Right ventricle myocardium inferior (tissue), 1 donor: ENCODE measurements at places on chromosomes 11 and 22. TPM values are rescaled to one million over a fixed set of nuclear protein-coding genes. Genes with fewer than 3 reads are reported as not detected.

DNA sequence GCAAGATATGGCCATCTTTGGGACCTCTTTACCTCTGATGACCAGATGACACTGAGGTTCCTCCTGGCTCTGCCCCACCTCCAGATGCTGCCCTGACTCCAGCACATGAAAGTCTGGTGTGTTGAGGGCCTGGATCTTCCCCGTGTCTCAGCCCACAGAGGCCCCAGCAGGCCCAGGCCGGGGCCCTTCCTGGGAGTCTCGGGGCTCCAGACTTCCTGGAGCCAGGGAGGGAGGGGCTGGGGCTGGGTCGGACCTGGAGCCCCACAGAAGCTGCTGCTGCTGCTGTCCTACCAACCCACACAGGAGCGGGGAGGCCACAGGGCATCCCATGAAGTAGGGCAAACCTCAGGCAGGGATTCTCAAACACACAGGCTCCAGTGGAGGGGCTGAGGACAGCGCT, 32.2 kb upstream of the WNT11 start:
- DNase-seq: no peak

DNA sequence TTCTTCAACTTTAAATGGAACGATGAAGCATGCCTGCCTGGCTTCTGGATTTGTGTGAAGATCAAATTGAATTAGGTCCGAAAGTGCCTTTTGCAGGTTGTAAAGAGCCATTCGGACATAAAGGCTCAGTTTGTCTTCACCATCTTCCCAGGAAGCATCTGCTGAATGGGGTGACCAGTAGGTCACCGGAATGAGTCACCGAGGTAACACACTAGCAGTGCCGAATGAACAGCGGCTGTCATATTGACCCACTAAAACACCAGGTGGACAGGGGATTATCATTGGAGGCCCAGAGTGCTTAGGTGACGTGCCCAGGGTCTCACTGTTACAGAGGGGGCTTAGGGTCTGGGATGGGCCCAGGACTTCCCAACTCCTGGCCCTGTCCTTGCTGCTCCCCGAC, 43.1 kb upstream of the MYH9 start:
- DNase-seq: no peak

DNA sequence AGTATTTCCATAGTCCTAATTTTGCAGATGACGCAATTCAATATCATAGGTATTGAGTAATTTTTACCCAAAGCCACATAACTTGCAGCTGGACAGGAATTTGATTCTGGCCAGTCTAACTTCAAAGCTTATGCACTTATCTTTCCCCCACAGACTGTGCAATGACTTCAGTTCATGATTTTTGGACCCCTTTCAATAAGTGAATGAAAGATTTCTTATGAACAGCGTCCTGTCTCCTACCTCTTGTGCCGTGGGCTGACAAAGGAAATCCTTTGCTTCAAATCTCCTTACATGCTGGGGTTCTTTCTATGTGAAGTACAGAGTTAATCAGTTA, 217.7 kb upstream of the KIRREL3 start:
- no peak for DNase-seq

DNA sequence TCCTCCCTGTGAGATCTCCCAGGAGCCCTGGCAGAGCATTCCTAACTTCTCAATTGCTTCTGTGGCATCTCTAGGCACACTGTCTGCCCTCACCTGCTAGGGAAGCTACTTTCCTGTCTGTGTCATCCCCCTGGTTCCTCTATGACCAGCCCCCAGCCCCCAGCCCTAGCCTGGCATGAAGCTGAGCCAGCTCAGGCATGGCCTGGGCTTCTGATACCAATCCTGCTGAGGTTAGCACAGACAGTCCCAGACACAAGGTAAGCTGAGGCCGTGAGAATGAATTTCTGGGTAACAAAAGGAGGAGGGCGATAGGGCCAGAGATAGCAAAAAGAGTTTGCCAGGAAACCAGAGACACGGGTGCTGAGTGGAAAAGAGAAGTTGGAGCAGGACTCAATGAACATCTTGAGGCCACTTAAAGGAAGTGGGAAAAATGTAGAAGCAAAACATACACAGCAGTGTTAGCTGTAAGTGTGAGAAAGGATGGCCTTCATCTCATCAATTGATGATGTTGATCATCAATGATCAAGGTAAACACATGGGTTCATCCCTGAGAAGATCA, 87.6 kb upstream of the PICALM start:
- no peak for DNase-seq

DNA sequence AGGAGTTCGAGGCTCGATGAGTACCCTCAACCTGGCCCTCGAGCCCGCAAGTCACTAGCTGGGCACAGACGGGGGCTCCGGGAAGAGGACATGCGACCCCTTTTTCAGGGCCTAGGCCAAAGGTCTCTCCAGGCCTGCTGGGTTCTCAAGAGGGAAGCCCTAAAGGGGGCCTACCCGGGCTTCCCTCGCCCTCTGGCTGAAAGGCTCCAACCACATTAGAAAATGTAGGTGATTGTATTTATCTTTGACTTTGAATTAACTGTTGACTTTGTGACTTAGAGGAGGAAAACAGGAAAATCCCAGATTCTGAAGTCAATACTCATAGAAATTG, 7.3 kb upstream of the PAX6 start:
- DNase-seq: no peak

DNA sequence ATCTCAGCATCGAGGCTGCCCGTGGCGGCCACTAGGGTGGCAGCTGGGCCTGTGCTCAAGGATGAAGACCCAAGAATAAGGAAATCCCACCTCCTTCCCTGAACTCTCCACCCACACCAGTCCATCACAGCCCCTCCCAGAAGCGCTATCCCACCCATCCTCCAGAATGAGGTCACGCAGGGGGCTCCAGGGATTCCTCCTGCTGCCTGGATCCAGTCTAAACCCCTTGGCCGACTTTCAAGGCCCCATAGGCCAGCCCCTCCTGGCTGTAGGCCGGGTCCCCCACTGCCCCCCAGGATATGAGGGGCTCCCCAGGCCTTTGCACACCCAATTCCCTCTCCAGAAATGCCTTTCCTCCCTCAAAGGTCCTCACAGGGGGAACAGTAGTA, 19.0 kb upstream of the SCGB1A1 start:
- DNase-seq: peak; percentile 62

P2RY2 gene
- total RNA-seq: 20.0 TPM
